NCI-H2081 treated with DMSO at 0.1 percent for 48 hours (cell line): ENCODE measurements at places on chromosomes 12 and 14.
A peak's percentile ranks its signal among the peaks of the same experiment; 100 is the strongest.

DNA sequence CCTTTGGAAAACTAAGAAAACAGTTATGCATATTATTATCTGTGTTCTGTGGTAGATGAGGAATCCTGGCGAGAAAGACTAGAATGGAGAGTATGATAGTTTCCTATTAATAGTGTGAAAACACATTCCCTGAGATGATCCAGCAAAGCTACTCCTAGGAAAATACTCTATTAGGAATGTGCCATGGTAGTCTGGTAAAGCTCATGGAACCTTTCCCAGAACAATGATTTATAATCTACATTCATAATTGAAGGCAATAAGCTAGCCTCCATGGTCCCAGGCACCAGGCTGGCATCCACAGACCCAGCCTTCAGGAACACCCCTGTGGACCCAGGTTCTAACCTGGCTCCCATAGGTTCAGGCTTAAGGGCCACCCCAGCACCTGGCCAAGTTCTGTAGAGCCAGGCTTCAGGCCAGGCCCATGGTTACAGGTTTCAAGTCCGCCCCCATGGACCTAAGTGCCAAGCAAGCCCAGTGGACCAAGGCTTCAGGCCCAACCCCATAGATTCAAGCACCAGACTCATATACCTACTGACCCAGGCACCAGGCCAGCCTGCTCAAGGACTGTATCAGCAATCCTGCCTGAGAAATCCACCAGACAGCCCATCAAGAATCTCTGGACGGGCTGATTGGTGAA is 72.2 kb downstream of the ITPR2 start:
- DNase-seq = no peak

DNA sequence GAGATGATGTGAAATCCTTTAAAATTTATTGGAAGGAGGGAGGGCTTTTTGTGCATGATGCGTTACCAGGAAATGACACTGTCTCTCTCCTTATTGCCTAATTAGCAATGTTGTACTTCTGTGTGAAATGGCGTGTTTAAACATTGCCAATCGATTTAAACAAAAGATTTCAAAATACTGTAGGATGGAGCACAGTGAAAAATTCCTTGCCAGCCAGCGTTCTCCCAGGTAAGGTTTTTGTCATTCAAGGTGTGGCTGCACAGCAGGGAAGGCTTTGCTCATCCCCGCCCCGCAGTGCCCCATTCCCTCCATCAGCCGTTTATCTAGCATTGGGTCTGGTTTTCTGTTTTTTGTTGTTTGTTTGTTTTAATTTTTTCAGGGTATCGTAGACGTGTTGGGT is 137.3 kb downstream of the CACNA1C start:
- DNase-seq = no peak

GRCh38 chr14:105605464-105606304 is 79.3 kb downstream of the TMEM121 start:
- no peak for DNase-seq

DNA sequence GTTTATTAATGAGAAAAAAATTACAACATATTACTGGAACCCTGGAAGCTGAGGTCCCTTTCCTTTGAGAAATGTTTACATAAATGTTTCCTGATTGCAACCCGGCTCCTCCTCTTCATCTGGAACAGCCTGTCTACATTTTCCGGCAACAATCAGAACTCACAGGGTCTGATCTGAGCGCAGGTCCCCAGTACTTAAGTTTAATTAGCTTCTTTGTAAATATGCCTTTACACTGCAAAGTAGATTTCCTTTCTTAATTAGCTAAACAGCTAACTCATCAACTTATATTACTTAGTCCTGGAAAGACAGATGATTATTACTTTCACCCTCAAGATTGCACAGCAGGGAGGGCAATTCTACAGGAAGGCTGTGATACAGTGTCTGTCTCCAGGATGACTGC is 213.0 kb downstream of the MON2 start:
- no peak for DNase-seq

- DNase-seq = no peak
These were observed 1.5 kb downstream of the FOXG1 start for GRCh38 chr14:28767853-28768741.

DNA sequence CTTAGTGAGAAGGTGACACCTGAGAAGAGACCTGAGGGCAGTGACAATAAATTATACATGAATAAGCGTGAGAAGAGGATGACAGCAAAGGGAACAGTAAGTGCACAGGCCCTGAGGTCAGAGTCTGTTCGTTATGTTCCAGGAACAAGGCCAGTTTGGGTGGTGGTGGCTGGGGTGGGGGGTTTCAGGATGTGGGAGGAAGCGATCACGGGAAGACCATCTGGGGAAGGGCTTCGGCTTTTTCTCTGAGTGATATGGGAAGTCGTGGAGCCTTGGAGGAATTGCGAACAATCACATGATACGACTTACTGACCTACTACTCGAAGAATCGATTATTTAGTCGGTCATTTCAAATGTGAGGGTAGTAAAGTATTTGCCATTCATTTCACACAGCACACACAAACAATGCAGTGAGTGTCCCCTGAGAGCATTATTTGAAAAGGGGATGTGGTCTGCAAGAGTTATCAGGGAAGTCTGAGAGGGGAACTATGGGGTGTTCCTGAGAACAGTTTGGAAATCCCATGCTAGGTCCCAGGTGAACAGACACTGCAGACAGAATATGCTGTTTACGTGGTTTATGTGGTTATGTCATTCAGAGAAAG is 94.7 kb downstream of the SLC38A1 start:
- no peak for DNase-seq

GRCh38 chr14:100965296-100965695 is 61.8 kb upstream of the RTL1 start:
- DNase-seq = no peak

- DNase-seq = no peak
These were observed 34.0 kb downstream of the KIF26A start for GRCh38 chr14:104172349-104172748.

DNA sequence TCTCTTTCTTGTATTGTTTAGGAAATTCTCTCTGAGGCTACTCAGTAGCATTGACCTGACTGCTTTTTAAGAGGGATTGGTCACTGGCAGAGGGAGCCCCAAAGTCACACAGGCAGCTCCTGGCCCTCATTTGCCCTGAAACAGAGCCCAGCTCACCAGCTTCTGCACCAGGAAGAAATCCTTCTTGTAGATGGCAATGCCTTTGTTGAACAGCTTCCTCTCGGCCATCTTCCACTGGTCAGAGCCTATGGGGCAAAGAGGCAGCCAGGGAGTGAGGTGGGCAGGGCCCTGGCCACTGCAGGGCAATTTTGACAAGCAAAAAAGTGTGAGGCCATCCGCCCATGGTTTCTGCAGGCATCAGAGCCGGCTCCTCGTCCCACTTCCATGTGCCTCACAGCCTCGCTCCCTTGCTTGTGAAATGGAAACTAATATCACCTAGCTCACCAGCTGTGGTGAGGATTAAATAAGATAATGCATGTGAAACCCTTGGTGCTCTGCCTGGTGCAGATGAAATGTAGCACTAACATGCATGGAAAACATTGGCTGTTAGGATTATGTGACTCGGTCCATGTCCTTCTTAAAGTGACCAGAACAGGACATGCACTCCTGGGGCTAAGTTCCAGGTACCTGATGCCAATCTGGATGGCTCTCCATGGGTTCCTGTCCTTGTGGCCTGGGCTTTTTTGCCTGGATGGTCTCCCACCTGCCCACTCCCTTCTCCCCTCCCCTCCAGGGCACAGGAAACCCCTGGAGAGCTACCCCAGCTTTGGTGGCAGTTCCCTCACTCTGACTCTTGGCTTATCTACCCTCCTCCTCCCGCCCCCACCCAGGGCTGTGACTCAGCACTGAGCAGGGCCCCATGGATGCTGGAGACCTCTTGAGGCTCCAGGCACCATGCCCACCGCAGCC is 11.2 kb upstream of the PNMA1 start:
- no peak for DNase-seq

DNA sequence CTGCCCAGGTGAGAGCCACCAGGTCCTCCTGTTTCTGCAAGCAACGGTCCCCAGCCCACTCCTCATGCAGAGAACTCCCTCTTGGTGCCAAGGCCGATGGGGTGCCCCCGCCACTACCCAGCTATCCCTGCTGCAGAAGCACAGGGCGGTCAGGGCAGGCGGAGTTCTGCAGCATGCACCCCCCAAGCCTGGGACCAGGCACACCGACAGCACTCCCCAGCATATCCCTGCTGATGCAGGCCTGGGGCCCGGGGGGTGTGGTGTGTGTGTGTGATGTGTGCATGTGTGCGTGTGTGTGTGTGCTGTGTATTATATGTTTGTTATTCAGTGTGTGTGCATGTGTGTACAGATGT is 27.7 kb upstream of the FZD10 start:
- DNase-seq = no peak

GRCh38 chr12:88591343-88591742 is 11.1 kb upstream of the KITLG start:
- DNase-seq = no peak

DNA sequence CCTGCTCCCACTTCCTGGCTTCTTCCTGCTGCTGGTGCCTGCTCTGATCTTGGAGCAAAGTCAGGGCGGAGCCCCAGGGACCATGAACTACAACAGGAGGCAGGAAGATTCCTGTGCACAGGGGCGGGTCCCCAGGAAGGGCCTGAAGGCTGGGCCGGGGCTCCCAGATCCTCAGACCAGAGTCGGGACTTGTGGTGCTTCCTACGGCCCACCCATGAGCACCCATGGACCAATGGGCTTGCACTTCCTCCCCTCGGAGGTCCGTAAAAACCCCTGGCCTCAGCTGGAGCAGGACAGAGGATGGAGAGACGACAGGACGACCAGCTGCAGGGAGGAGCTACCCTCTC is 1287.1 kb downstream of the TMEM121 start:
- DNase-seq = no peak

DNA sequence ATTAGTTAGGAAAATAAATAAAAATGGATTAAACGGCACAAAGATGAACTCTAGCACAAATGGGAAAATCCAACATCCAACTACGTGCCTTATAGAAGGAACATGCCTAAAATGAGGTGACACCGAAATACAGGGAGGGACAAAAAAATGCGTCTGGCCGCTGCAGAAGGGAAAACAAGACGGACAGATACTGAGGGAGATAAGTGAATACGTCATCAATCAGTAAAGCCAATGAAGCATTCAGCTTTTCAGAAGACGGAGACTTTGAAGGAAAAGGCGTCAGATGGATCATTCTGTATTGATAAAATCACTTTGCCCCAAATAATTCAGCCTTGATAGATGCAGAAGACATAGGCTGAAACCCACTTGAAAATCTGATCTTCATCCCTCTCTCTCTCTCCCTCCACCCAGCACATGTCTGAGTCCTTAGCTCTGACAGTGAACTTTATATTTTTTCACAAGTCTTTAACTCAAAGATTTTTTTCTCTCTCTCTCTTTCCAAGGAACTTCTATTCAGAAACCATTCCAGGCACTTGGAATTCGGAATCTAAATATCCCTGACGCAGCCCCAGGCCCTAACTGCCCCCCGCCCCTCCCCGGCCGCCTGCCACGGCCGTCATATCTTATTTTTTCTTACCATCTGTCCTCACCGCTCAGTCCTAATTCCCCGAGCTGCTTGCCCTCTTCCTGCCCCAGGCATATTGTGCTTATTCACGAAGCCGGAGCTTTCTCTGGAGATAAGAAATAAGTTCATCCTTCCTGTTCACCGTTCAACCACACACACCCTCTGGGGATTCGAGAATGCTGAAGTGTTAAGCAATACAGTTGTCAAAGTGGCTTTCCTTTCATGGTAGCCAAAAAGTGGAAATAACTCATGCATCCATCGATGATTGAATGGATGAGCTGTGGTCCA is 35.5 kb upstream of the RFLNA start:
- no peak for DNase-seq

DNA sequence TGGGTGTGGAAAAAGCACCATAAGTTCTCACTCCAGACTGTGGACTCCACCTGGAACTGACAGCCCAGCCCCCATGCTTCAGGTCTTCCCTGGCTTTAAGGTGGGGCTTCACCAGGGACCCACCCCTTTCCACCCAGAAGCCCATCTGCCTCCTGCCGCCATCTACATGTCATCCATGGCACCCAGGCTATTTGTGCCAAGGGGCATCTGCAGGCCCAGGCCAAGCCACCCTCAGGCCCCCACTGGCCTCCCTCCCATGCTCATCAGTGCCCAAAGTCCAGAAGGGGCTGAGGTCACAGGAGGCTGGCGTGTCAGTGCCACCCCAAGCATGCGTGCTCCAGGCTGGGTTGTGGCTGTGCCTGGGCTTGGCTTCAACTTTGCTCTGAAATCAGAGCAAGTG is 212.2 kb upstream of the DIO3 start:
- no peak for DNase-seq

DNA sequence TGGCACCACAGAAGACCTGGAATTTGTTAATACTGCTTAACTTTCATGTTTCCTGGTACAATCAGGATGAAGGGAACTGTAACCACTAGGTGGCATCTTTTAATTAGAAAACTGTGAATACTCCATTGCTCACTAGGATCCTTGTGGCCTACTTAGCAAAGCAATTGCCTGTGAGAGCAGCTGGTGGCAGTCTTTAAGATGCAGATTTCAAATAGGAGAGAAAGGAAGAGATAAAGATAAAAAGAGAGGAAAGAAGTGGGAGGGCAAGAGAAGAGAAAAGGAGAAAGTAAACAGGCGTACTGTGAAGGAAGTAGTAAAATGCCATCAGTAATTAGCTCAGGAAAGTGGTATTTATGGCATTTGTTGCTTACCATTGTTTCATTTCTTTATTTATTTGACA is 114.5 kb downstream of the RAD51B start:
- peak; percentile 38 for DNase-seq

GRCh38 chr12:78680596-78680995 is 184.0 kb upstream of the SYT1 start:
- no peak for DNase-seq

- no peak for DNase-seq
These were observed 271.8 kb downstream of the TRHDE start for GRCh38 chr12:72543777-72544467.

- DNase-seq = no peak
These were observed 222.3 kb downstream of the RAD51B start for GRCh38 chr14:68041876-68042354.

DNA sequence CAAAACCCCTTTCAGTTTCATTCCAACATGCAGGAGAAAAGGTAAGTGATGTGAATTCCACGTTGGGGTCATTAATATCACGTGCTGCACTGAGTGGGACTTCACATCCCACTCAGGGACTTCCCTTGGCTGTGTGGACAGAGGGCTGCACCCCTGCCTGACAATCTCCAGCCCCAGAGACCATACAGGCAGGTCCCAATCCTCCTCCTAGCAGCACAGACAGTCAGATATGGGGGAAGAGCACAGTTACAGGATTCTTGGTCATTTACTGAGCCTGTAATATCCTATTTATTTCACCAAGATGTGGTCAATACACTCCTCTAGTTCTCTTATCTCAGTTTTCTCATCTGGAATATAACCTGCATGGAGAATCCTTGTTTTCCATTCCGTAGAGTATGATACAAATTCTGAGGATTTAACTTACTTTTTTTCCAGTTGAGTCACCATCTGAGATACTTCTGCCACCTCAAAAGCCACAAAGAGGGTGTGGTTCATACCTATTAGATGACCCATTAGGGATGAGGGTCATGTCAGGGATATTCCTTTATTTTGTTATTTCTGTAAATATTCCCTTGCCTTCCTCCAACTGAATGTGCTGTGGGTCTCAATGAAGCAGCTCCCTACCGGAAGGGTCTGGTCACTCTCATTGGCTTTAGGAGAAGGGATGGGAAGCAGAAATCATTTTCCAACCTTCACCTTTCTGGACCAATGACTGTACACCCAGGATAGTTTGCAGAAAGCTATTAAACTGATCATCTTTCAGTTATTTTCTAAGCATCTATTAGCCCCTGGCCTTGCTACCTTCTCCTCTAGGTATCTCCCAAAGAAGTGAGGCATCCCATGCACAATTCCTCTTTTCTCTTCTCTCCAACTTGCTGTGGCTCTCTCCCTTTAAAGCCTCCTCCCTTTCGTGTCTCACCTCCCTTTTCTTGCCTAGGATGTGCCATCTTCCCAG is 43.0 kb upstream of the NTF3 start:
- DNase-seq = no peak
